ENCODE measurements at places on chromosomes 5 and 9. TPM values are rescaled to one million over a fixed set of nuclear protein-coding genes. Genes with fewer than 3 reads are reported as not detected.
A peak's percentile ranks its signal among the peaks of the same experiment; 100 is the strongest.

GRCh38 chr5:119357270-119357669, 1.5 kb downstream of the TNFAIP8 start:
- no peak for DNase-seq

GRCh38 chr5:172883066-172883465, 49.0 kb downstream of the ERGIC1 start:
- no peak for DNase-seq

DNA sequence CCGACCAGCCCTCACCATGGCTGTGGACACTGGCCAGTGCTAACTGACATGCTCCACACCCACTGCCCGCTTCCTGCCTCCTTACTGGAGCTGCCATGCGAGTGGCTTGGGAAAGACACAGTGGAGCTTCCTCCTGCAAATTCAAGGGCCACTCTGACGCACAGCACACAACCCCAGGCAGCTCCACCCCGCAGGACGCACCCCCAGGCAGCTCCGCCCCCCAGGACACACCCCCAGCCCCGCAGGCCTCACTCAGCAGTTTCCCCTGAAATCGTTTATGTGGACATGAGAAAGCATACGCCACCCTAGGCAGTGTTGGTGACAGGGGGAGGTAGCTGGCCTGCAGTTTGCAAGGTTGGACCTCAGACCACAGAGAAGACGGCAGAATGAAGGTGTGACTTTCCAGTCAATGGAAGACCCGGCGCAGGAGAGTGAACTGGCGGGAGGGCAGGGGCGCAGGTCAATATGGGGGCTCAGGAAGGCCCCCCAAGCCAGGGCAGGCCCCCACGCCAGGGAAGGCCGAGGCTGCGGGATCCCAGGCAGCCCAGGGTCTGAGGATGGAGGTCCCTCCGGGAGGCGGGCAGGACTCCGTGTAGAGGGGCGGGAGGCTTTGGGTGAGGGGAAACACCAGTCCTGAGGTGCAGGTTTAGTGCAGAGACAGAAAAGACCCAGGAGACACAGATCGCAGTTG, 21.6 kb downstream of the LPCAT1 start:
- no peak for DNase-seq

Gene SIT1
- polyA plus RNA-seq: not detected

DNA sequence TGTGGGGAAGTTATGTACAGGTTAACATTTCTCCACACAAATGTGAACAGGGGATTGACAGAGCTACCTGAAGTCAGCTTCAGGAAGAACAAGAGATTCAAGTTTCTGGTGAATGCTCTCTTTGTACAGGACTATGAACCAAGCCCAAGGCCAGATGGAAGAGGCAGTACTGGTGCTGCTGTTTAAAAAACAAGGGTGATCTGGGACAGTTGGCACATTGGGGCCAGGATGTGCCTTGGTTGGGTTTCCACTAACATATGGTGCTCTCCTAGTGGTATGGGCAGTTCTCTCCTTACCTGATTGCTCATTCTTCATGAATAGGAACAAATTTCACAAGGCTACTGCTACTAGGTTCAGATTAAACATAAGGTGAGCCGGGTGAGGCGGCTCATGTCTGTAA, 40.0 kb downstream of the MTMR12 start:
- DNase-seq: no peak

Gene PCDHB10
- polyA plus RNA-seq: not detected

DNA sequence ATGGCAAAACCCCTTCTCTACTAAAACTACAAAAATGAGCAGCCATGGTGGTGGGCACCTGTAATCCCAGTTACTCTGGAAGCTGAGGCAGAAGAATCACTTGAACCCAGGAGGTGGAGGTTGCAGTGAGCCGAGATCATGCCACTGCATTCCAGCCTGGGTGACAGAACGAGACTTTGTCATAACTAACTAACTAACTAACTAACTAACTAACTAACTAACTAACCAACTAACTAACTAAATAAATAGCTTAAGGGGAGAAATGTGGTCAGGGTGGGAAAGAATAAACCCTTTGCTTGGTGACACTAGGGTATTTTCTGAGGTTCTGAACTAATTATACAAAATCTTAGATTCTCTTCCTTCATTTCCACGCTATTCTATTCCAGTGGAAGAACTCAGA, 184.4 kb upstream of the MEF2C start:
- DNase-seq: no peak

Gene IFNE
- 2.3 TPM for polyA plus RNA-seq

- DNase-seq: no peak
These were observed 61.1 kb downstream of the TARS1 start for GRCh38 chr5:33501899-33502298.

DNA sequence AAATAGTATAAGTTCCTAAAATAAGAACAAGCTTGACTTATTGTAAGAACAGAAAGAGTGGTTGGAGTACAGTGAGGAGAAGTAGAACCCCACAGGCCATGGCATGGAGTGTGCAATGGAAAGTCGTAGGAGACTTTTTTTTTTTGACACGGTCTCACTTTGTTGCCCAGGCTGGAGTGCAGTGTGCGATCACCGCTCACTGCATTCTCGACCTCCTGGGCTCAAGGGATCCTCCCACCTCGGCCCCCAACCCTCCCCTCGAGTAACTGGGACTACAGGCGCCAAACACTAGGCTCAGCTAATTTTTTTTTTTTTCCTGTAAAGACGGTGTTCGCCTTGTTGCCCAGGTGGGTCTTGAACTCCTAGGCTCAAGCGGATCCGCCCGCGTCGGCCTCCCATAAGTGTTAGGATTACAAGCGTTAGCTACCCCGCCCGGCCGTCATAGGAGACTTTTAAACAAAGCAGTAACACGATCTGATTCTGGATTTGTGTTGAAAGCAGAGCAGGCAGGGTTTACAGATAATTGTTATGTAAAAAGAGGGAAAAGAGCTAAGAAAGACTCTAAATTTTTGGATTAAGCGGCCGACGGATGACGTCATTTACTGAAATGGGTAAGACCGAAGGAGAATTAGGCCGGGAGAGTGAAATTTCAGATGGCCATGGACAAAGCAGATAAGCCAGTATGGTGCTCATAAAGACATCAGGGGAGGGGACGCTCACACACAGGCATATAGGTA, 752 bp downstream of the TSTD2 start:
- DNase-seq: no peak

DNA sequence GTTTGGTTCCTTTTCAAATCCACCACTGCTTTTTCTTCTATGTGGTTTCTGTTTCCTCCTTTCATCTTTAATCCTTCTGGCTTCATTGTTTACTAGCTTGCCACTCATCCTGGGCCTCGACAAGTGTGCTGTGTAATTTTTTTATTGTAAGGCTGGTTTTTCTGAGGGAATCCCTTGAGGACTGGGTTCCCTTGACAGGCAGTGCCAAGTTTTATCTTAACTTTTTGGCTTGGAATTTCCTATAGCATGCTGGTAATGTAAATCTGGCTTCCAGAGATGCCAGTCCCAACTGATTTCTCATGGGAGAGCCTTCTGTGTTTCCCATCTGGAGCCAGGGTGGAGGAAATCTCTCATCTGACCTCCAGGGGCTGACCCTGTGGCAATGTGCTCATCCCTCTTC, 184.7 kb downstream of the ROR2 start:
- no peak for DNase-seq

Gene PCDHGB1
- polyA plus RNA-seq: 1.3 TPM

DNA sequence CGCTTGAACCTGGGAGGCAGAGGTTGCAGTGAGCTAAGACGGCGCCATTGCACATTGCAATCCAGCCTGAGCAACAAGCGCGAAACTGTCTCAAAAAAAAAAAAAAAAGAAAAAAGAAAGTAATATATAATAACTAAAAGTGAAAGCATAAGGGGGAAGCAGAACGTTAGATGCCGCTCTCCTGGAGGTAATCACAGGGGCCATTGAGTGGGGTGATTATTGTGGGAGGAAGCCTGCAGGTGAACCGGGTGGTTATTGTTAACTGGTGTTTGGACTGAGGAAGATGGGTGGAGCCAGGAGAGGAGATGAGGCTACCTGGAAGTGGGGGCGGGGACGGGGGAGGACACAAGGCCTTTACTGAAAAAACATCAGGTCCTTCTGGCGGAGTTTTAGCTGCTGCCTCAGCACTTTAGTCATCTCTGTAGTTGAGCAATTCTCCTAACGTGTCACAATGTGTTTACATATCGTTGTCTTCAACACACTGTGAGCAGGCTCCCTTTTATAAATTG, 5.3 kb upstream of the TJP2 start:
- no peak for DNase-seq

- no peak for DNase-seq
These were observed 1534.7 kb downstream of the EFNA5 start for GRCh38 chr5:106136061-106136460.

- no peak for DNase-seq
These were observed 57.5 kb upstream of the HAND1 start for GRCh38 chr5:154535535-154535934.

Gene IL9
- not detected for polyA plus RNA-seq

GRCh38 chr5:77095189-77095588, 8.1 kb upstream of the ZBED3 start:
- DNase-seq: no peak

DNA sequence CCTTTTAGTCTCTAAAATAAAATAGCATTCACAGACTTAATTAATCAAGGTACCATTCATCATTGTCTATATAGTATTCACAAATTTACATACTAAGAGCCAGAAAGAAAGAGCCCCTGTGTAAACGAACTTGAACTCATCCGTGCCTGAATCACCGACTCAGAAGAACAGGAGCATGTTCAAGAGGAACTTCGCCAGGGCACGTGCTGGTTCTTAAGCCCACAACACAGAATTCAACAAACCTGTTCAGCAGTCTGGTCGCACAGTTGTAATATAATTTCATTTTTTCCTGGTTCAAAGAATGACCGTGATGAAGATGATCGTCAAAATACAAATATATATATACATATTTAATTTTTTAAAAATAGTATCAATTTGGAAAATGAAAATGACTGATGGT, 141.9 kb downstream of the CETN3 start:
- DNase-seq: no peak

- peak; percentile 78 for DNase-seq
These were observed 622.4 kb downstream of the CHSY3 start for GRCh38 chr5:130526708-130527107.

DNA sequence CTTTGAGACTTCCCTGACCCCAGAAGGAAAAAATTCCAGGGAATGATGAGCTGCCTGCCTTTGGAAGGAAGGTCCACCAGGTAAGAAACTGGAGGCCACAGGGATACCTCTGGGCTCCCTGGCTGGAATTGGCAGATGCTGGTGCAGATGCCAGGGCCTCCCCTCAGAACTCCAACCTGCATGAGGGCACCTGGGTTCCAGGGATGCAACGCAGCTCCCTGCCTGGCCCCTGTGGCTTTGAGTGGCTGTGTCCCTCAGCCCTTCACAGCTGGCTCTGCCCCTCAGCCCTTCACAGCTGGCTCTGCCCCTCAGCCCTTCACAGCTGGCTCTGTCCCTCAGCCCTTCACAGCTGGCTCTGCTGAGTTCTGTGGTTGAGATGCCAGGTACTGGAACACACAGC, 13.9 kb downstream of the KCNMB1 start:
- DNase-seq: no peak

GRCh38 chr5:171543148-171543815, 123.8 kb downstream of the FGF18 start:
- DNase-seq: no peak

Data from A549 (cell line).